NCI-H1436 treated with DMSO at 0.1 percent for 48 hours (cell line): ENCODE measurements at places on chromosomes 1 and 21.

DNA sequence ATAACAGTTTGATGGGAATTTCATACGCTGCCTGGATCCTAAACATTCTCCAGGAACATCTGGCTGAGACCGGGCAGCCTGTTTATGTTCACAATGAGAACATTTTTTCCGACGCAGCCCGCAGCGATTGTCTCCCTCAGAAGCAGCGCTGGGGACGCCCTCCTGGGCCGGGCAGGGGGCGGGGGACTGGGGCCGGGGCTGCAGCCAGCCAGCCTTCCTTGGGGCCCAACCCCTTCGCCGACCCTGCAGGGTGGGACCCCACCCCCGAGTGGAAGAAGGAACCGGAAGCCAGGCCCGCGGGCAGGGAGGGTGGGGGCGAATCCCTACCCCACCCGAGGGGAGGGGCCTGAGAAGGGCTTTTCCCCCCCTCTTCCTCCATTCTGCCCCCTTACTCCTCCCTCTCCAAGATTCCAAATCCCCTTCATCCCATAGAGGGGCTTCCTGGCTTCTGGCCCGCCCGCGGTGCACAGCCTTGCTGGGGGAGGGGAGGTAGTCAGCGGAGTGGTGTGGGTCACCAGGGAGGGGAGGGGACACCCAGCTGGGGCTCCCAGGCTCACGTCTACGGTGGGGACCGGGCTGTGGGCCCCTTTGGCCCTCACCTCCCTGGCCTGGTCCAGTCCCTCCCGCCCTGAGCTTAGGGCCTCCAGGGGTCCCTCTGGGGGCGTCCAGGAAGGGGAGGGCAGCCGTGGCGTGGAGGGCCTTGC, 60.6 kb downstream of the WNT9A start:
- no peak for DNase-seq

DNA sequence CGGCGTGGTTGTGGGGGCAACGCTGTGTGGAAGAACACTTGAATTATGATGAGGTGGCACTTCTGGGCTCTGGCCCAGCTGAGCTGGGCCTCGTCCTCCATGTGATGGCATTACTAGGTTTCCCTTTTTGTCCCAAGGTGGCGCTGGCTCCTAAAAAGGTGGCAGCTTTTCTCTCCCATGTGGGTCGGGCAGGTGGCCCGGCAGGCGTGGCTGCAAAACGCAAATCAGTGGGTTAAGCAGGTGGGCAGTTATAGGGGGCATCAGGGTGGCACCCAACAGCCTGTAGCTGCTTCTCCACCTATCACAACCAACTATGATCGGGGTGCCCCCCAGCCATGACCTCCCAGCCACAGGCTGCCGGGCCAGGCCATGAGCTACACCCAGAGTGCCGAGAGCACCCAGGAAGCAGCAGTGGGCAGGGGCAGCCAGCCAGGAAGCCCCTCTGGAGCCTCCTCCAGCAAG, 59.6 kb downstream of the KCNAB2 start:
- no peak for DNase-seq

GRCh38 chr1:228402641-228403025, 4.0 kb downstream of the TRIM11 start:
- DNase-seq, result no peak

DNA sequence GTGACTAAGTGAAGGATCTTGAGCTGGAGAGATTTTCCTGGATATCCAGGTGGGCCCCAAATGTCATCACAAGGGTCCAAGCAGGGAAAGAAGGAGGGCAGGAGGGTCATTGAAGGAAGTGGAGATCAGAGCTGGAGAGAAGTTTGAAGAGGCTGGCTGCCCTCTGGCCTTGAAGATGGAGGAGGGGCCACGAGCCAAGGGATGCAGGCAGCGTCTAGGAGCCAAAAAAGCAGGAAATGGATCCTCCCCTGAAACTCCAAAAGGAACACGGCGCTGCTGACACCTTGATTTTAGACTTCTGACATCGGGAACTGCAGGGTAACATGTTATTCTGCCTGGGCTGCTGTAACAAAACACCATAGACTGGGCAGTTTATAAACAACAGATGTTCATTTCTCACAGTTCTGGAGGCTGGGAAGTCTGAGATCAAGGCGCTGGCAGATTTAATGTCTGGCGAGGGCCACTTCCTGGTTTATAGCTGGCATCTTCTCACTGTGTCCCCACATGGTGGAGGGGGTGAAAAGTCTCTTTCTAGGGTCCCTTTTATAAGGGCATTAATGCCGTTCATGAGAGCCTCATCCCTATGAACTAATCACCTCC, 28.8 kb upstream of the ZBTB21 start:
- DNase-seq, result no peak

GRCh38 chr1:207651583-207651982, 6.7 kb downstream of the CR1L start:
- DNase-seq, result no peak

- DNase-seq, result no peak
Measured at GRCh38 chr1:160741612-160742348, 2.7 kb downstream of the SLAMF7 start.

GRCh38 chr1:33347650-33347992, 26.7 kb upstream of the A3GALT2 start:
- DNase-seq, result no peak
